CD4-positive, alpha-beta T cell treated with Interleukin-17A for 1 hour (primary cell): ENCODE measurements at places on chromosomes 5 and 9.

DNA sequence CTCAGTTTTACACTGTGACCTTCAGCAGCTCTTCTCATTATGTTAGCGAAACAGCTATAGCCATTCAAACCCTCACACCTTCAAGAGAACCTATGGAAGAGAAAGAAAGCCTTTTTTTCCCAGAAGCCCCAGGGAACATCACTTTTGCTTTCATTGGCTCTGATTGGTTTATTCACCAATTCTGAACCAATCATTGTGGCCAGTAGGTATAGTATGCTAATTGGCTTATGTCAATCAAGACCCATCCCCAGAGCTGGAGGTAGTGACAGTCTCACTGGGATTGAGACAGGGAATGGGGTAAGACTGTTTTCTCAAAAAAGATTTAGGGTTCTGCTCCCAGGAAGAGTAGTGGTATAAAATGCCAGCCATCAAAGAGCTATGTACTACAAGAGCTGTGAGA is 74.1 kb upstream of the FSD1L start:
- no peak for DNase-seq

- DNase-seq: no peak
These were observed 48.8 kb downstream of the LNPEP start for GRCh38 chr5:96984506-96985192.

DNA sequence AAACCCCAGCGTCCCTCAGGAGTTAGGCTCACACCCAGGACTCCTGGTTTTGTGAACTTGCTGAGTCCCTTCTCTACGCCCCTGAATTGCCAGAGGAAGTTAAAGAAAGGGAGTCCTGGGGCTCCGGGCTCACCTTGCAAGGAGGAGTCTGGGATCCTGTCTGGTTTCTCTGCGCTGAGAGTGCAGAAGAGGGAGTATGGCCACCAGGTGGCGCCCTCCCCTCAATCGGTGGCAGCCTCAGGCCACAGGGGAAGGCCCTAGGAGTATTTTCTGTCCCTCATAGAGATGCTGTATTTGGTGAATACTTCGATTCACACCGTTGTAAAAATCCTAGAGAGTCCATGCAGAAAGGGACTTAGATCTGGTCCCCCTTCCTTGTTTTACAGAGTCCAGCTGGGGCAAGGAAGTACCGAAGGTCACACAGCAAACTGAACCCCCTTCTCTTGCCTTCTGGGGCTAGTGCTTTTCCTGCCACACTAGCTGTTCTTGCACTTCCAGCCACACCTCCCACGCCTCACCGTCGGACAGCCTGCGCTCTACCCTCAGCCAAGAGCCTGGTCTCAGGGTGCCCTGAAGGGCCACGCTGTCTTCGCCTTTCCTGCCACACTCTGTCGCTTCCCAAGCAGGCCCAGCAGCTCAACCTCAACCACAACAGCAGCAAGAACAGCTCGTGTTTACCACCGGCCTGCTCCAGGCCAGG is 10.2 kb downstream of the HAND1 start:
- peak; percentile 66 for DNase-seq

GRCh38 chr9:125949703-125950460 is 202.7 kb downstream of the PBX3 start:
- no peak for DNase-seq

- DNase-seq: no peak
These were observed 9.2 kb downstream of the SNX18 start for GRCh38 chr5:54526604-54527288.

DNA sequence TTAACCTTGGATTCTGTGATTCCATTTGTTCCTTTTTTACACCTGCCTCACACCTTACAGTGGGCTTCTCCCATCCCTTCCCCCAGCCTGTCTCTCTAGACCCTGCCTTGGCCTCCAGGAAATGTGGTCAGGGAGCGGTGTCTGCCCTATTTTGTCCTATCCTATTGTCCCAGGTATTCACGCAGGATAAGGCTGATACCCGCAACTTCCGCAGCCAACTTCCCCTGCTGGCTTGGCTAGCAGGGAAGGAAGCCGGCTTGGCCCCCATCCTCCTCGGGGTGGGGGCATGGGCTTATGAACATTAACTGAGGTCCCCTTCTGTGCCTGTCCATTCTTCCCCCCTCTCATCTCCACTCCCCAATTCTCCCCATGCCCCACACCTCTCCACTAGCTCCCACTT is 3.5 kb downstream of the CSF1R start:
- no peak for DNase-seq

DNA sequence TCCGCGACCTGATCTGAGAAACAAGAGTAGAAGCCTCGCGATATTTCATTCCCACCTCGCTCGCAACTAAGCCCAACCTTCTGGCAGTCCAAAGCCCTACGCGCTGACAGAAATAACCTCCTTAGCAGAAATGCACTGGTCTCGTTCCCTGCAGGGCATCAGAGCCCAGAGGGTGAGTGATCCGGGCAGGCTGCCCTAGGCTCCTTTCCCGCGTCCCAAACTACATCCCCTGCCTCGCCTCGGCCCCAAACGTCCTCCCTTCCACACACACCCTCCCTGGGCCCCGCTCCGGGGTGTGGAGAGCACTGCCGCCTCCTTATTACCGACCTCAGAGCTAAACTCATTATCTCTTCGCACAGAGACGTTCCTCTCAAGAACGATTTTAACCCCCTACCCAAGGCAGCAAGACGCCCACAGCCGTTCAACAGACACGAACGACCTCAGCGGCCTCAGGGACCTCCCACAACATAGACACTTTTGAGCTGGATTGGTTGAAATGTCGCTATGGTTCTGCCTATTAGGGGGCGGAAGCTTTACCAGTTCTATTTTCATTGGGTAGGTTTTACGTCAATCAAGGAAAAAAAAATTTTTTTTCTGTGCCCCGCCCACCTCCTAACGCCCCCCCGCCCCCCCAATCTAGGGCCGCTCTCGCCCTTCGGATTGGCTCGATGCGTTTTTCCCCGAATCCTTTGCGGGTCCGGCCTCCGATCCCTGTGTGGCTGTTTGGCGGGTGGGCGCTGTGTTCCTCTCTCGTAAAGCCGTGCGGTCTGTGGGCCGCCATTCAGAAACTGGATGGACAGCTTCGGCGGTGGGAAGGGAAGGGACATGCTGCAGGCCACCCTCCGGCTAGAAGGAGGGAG is at the start of gene CETN3:
Gene CETN3 (minus strand): TSS at position 439 of the 860 bp plus-strand sequence. CDS start 95 bp downstream, at position 344.
- peak; percentile 96 for DNase-seq

DNA sequence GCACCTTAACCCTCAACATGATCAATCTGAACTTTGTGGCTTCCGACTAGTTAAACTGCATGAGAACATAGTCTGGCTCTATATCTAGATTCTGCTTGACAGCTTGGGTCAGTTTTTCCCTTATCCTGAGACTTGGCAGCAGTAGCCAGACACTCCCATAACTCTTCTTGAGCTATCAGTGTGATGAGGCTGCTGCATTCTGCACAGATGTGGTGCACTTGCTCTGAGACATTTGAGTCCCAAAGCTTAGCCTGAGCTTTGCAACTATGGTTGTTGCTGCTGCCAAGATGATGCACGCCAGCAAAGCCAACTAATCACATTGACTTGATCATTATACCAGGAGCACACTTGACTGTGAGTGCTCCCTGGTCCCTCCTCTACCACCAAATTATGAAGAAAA is 36.2 kb downstream of the MOCS2 start:
- no peak for DNase-seq

DNA sequence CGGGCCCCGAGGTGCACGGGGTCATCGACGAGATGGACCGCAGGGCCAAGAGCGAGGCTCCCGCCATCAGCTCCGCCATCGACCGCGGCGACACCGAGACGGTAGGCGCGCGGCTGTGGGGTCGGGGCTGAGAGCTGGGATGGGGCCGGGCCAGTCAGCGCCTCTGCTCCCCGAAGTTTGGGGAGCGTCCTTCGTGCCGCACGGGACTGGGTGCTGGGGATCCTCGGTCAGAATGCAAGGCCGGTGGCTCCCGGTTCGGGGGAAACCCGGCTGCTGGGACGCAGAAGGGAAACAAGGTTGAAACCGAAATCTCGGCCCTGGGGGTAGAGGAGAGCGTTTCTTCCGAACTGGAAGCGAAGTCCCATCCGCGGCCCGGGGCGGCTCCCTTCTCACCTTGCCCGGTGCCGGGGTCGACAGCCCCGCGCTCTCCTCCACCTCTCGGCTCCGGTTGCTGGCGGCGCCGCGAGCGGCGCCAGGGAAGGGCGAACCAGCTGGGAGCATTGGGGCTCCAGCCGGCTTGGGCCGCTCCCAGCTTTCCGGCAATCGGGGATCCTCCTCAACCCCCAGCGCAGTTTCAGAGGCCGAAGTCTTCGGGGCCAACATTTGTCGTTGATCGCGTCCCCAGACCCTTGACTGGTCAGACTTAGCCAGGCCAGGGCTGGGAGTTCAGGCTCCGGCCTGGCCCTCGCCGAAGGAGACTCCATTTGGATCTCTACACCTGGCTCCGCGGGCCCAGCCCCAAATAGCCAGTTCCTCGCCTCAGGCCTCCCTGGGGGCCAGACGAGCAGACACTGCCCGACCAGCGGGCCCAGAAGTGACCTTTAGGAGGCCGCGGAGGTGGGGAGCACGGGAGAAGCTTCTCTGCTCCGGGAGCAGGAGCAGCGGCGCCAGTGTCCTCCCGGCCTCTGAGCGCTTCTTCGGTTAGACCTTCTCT is 1.1 kb downstream of the LHX2 start:
- no peak for DNase-seq

GRCh38 chr5:110219769-110220168 is 506.7 kb downstream of the TMEM232 start:
- no peak for DNase-seq

DNA sequence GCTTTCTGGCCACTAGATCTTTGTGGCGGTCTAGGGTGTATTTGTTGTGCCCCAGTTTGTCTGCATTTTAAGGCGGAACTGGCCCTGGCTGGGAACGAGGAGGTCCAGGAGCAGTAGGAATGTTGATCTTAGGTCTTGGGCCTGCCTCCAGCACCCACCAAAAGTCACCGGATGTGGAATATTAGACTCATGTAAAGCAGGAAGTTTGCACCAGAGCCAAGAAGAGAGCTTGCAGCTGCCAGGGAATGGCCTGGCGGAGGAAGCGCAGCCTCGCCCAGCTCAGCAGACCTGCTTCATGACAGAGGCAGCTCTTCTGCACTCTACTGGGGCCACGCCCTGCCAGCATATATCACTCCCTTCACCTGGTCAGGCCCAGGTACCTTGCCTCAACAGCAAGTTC is 3.3 kb downstream of the GPX3 start:
- DNase-seq: no peak

DNA sequence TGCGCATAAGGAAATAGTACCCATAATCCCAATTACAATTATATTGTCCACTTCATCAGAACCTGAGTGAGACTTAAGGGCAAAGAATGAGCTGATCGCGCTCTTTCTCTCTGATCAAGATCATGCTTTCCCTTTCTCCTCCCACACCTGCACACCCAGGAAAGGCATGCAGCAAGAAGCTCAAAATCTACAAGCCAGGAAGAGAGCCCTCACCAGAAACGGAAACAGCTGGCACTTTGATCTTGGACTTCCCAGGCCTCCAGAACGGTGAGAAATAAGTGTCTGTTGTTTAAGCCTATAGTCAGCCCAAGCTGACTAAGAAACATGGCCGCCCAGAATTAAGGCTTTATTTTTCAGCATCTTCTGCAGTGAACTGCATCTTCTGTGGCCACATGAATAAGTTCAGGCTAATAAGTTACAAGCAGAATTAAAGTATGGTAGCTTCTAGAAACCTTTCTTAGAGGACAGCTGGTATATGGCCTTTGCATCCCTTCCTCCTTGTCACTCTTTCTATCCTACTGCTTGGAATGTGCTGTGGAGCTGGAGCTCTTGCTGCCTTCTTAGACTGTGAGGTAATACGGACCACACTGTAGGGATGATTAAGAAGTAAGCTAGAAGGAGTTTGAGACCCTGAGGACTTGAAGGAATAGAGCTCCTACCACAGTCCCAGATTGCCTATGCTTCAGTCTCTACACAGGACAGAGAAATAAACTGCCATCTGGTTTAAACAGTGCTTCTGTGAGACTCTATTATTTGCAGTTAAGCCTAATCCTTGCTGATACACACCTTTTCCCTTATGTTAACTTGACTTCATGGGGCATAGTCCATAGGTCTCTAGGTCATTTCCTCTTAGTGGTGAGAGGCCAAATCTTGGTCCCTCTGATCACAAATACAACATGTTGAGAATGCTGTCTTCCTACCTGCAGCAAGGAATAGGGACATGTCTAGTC is 17.2 kb downstream of the OR2S2 start:
- peak; percentile 67 for DNase-seq

- no peak for DNase-seq
These were observed 286.1 kb upstream of the IRX4 start for GRCh38 chr5:2168601-2169429.

DNA sequence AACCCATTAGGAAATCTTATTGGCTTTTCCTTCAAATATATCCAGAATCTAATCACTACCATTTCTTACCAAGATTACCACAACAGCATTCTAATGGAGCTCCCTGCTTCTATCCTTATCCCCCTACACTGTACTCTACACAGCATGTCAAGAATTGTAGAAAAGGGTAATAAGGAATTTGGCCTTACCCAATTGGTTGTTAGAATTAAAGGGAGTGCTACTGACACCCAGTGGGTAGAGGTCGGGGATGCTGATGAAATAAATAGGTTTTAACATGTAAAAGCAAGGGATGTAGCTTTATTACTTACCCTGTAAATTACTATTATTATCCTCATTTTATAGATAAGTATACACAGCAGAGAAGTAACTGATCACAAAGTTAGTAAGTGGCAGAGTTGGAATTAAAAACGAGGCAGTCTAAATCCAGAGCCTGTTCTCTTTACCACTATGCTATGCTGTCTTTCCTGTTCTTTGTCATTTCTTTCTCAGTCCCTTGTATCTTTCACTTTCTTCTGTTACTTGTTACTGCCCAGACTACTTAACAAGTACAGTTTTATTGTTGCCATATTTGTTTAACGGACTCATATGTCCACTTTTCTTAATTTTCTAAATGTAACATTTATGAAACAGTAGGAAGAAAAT is 10.5 kb downstream of the SLC38A9 start:
- no peak for DNase-seq
